ENCODE measurements at places on chromosomes 16 and 17.

- no peak for DNase-seq
Observed at GRCh38 chr16:67544844-67545664, 16.4 kb downstream of the RIPOR1 start.

GRCh38 chr17:50877838-50878237 is 11.7 kb upstream of the TOB1 start:
- DNase-seq = no peak

- peak; percentile 64 for DNase-seq
Observed at GRCh38 chr17:2049333-2050299, 5.3 kb upstream of the HIC1 start.

DNA sequence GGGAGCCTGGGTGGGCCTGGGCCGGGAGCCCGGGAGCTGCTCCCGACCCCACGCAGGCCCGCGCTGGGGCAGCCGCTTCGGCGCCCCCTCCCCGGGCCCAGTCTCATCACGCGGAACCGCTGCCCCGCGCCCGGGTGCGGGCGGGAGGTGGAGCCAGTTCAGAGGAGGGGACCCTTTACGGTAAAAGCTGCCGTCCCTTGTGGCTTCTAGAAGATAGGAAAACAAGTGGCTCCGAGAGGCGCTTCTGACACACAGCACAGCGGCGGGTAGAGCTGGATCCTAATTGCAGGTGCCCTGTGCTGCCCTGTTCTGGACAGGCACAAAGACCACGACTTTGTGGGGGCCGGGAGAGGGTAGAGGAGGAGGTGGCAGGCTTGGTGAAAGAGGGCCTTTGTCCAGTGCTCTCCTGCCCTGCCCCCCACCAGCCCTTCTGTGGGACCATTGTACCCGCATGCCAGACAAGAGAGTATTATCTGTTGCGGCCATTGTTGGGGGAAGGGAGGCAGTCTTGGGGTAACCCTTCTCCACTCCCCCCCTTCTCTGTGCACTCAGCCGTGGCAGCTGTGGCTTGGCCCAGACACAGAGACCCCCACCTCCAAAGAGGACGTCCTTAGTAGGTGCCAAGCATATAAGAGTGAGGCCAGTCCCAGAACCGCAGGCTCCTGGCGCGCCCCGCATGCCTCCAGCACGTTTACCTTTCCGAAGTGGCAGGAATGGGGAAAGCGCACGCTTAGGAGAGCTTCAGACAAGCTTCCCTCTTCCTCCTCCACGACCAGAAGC is 736 bp downstream of the CNP start:
- no peak for DNase-seq

DNA sequence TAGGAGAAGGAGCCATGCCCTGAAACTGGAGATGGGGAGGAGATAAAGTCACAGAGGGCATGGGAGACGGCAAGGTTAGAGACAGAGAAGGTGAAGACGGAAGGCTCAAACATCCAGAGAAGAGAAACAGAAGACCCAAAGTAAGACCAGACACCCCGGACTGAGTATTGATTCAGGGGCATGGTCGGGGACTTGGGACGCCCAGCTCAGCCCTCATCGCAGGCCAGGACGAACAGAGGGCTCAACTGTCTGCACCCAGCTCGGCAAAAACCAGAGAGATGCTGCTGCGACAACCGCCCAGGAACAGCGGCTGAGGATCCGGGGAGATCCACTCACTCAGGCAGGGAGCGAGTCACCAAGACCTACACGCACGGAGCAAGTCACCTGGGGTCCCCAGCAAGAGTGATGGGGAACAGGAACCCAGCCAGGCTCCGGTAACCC is 999 bp downstream of the XYLT1 start:
- DNase-seq = no peak

Measured in RCC 7860 (cell line).